ENCODE measurements at places on chromosomes 2 and 18.

GRCh38 chr18:53792762-53793161 is 431.7 kb downstream of the MBD2 start:
- DNase-seq: no peak

GRCh38 chr2:239751679-239752355 is 273.3 kb downstream of the NDUFA10 start:
- DNase-seq: no peak

DNA sequence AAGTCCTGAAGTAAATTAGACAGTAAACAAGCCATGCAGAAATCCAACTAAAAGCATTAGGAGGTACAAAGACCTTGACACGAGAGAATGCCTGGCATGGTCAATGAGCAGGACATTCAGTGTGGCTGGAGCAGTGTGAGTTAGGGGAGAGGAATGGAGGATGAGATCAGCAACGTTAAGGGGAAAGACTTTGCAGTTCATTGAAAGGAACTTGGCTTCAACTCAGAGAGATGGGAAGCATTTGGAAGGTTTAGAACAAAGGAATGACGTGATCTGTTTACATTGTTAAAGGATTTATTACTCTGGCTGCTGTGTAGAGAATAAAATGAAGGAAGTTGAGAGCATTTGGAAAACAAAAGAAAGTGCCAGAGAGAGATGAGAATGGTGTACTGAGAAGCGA is 621.3 kb downstream of the XIRP2 start:
- DNase-seq: no peak

DNA sequence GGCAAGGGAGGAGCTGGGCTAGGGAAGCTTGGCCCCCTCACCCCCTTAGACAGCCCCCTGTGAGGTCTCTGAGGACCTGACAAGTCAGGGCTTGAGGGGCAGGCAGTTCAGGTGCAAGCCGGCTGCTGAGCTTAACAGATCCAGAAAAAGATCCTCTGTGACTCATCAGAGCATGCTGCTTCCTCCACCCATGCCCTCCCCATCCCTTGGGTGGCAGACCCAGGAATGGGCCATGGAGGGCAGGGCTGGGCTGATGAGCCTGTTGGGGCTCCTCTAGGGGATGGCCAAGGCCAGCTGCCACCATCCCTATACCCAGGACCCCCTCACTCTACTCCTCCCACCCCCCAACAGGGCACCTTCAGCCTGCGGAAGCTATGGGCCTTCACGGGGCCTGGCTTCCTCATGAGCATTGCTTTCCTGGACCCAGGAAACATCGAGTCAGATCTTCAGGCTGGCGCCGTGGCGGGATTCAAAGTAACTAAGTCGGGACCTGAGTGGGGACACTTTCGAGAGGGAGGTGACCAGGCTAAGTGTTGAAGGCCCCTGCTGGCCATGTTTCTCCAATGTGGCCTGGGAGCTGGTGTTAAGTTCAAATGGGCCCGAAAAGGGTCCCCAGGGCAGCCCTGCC is 1.9 kb downstream of the SLC11A1 start:
- no peak for DNase-seq

DNA sequence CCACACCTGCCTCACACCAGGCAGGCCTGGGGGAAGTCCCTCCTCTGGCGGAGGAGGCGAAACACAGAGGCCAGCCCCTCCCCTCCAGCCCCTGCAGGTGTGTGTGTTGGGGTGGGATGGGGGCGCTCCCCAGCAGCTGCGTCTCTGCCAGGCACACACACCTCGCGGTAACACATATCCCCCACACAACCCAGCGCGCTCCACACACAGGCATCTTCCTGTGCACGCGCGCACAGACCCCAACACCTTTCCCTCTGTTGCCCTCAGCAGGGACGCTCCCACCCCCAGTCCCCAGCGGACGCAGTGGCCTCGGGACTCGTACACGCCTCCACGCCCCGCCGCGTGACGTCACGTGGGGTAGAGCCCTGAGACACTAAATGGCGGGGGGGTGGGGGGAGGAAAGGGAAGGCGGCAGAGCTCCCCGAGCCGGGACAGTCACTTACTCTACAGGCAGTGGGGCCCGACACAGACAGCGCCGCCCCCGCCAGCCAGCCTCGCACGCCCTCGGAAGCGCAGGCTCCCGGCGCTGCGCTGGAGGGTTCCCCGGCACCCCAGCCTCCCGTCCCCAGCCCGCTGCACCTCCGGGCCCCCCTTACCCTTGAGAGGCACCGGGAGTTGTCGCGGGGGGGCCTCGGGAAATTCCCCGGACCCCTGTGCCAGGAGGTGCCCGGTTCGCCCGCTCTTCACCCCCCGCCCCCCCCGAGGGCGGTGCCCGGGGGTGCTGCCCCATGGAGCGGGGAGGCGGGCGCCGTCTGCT is at the start of gene WNT10A:
Gene WNT10A, plus strand, starts transcription at position 751 of the 757 bp plus-strand sequence. CDS start 144 bp downstream, outside the sequence.
- peak; percentile 68 for DNase-seq

DNA sequence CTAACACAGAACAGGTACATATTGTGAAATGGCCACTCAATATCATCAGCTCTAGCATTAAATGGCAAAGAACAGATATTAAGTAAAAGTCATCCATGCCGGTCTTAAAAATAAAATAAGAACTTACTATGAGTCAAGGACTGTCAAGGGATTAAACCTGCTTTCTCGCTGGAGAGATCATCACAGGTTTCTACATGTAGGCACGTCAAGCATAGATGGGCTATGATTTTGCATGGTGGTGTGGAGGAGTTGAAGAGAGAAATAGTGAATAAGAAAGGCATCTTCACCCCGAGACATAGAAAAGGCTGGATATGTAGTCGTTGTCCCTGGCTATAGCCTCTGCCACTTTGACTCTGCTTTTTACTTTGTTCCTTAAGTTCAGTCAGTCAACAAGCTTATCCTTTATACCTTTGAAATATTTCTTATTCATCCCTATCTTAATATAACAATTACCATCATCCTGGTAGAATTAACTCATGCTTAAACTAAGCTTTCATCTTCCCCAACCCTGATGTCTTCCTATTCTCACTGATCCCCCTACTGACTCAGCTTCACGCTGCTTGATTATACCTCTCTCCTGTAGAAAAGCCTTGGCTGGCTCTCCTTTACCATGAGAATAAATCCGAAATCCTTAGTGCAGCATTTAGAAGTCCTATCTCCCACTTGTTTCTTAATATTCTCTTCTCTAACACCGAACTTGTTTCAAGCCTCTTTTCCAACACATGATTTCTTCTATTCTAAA is 42.5 kb downstream of the DSC3 start:
- no peak for DNase-seq

- DNase-seq: no peak
Measured at GRCh38 chr18:30639361-30639760, 403.2 kb downstream of the DSC3 start.

DNA sequence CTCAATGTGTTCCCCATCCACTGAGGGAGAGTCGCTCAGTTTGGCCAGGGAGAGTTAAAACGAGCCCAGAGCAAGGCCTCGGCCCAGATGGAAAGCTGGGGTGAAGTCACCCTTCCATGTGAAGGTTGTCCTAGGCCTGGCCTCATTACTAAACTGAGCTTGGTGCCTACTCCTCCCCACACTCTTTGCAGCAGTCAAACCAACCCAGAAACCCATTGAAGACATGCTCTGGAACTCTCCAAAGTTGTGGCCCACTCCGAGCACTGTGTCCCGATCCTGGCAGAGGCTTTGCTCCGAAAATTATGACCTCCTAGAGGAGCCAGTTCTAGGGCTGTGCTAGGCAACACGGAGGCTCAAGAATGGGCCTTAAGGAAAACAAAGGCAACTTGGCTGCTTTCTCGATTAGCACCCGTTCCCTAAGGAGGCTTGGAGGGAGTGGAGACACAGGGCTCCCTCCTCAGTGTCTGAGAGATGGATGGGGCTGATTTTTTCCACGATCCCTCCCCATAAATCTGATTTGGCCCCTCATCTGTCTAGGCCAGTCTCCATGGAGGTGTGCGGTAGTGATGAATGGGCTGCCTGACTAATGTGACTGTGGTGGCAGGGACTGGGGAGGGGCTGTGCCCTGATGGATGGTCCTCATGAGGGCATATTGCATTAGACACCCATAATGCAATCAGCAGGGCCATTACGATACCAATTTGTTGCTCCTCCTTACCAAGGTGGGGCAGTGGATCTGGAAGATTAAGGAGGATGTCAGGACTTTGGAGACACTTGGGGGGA is 11.7 kb upstream of the CYP26B1 start:
- DNase-seq: no peak

DNA sequence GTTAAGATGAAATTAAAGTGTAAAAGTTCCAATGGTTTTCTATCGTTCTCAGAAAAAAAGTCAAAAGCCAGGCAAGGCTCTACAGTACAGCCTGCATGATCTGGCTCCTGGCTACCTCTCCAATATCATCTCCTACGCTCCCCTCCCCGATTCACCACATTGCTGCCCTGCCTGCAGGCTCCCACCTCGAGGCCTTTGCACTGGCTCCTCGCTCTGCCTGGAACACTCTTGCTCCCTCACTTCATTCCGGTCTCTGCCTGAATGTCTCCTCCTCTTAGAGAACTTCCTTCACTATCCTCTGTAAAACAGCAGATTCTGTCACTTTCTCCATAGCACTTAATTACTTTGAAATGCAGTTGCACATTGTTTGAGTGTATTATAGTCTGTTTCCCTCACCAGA is 72.5 kb downstream of the KLF7 start:
- DNase-seq: no peak

GRCh38 chr2:61272421-61273070 is 110.6 kb downstream of the C2orf74 start:
- DNase-seq: no peak

DNA sequence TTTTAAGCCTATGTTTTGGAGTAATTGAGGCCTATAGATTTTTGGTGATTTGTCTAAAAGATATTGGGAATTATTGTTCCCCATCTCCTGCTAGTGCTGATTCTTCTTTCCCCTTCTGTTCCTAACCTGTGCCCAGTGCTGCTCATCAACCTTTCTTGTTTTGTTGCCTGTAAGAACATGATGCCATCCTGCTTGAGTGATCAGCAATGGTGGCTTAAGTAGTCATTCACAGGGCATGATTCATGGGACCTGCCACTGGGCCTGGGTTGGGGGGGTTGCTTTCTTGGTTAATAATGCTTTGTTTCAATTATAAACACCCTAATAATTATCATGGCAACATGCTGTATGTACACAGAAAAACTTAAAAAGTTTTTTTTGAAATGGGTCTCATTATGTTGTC is 562.9 kb upstream of the SETBP1 start:
- no peak for DNase-seq

- no peak for DNase-seq
Measured at GRCh38 chr2:62662554-62662953, 43.0 kb upstream of the EHBP1 start.

DNA sequence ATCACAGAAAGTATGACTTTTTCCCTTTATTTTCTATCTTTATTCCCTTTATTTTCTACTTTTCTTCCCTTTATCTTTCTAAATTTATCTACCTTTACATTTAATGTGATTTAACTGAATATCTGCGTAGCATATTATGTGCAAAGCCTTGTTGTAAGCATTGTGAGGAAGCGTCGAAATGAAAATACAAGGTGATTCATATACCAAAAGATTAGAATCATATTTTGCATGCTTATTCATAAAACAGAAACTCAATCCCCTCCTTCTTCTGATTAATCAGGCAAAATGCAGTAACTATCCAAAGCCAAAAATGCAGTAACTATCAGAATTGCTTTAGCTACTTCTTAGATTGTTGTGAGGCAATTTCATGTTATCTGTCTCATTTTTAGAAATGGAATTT is 393.0 kb downstream of the CDH19 start:
- no peak for DNase-seq

DNA sequence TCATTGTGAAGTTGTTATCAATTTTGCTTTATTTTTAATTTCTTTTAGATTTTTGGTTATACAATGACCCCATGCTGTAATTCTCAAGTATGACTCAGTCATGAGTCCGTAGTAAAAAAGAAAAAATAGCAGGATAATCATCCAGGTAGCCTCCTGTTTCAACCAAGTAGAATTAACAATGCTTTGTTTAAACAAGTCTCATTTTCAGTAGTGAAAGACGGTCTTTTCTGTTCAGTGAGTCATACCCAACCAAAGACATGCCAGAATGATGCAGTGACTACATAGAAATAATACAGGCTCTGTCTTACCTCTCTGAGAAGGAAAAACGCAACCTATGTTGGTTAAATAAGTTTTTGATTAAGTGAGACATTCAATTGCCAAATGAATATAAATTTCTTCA is 67.8 kb upstream of the DSC1 start:
- DNase-seq: no peak

- DNase-seq: no peak
Measured at GRCh38 chr2:101962309-101962708, 29.5 kb upstream of the IL1R2 start.

DNA sequence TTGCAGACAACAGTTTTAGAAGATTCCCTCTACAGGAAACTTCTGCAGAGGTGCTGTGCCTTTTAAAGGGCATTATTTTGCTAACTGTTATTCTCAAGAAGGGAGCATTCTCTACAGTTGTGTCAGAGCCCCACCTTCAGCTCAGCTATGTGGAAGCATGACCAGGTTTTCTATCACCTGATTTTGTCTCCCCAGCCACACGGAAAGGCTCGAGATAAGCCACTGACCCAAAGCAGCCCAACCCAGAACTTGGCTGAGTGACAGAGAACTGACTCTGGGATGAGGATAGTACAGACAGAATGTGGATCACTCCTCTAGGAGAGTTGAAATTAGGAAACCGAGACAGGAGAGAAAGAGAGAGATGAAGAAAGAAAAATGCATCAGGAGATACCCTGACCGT is 10.7 kb downstream of the COL4A4 start:
- no peak for DNase-seq

GRCh38 chr18:2986150-2986865 is 26.6 kb downstream of the LPIN2 start:
- no peak for DNase-seq

DNA sequence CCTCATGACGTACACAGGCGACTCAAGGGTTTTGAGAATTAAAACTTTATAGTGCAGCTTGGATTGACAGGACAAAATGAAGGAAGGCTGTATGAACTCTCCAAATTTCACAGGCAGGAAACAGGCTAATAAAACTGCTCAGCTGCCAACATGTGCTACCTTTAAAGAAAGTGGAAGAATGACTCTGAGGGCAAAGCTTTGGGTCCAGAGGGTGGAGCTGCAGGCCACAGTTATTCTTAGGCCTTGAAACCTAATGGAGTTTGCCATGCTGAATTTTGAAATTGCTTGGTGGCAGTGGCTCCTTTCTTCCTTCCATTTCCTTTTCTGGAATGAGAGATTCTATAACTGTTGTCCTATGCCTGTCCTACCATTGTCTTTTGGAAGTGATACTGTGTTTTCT is 34.8 kb downstream of the HAT1 start:
- DNase-seq: no peak

- DNase-seq: no peak
Measured at GRCh38 chr2:233400341-233400740, 46.0 kb downstream of the DGKD start.

- no peak for DNase-seq
Measured at GRCh38 chr2:226721541-226721940, 78.1 kb downstream of the IRS1 start.

GRCh38 chr2:136108463-136108862 is 9.5 kb downstream of the CXCR4 start:
- no peak for DNase-seq
